CD4-positive, alpha-beta T cell treated with Interleukin-15 for 1 hour (primary cell): ENCODE measurements at places on chromosomes 2 and 18.

GRCh38 chr2:116585669-116586327 is 1228.7 kb upstream of the DDX18 start:
- DNase-seq: no peak

- no peak for DNase-seq
Observed at GRCh38 chr2:109174214-109174613, 45.2 kb downstream of the SH3RF3 start.

GRCh38 chr18:28075501-28075900 is 101.4 kb downstream of the CDH2 start:
- DNase-seq: no peak

DNA sequence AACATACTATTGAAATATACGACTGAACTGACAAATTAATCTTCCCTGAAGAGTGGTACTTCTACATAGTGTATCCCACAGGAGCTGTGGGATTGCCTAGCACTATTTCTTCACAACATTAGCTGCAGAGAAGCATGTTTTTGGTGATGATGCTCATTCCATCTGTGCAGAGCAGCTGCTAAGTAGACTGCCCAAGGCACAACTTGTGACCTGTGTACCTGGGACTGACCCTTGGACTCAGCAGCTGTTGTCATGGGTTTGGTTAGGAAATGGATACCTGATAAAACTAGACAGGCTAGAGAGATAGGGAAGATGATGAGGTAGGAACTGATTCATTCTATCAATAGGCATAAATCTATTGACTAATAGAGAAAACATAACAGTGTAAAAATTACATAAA is 1204.0 kb downstream of the DSC3 start:
- no peak for DNase-seq

GRCh38 chr2:106965611-106966010 is 79.6 kb upstream of the ST6GAL2 start:
- no peak for DNase-seq

GRCh38 chr2:207692206-207693065 is 19.0 kb upstream of the CCNYL1 start:
- DNase-seq: peak; percentile 51

GRCh38 chr2:135582383-135582782 is 51.1 kb downstream of the R3HDM1 start:
- no peak for DNase-seq

GRCh38 chr2:236968101-236968879 is 117.4 kb upstream of the COPS8 start:
- peak; percentile 77 for DNase-seq

DNA sequence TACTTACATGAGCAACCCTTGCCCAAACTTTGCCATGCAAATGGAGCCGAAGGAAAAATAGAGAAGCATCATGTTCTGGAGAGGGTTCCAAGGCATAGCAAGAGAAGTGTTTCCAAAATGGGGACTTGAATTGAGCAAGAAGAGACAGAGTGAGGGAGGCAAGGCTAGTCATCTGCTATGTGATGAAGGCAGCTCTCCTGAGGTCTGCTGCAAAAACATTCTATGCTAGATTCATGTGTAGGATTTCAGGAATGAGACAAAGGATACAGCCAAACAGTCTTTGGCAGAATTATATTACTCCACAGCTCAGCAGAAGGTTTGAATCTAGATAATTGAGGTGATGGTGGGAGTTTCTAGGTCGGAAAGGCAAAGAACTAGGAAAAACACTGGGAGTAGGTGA is 24.1 kb upstream of the MRPL19 start:
- no peak for DNase-seq

- DNase-seq: no peak
Observed at GRCh38 chr18:60549338-60549960, 176.9 kb upstream of the MC4R start.

- no peak for DNase-seq
Observed at GRCh38 chr2:130190237-130190636, 8.0 kb downstream of the TUBA3E start.

DNA sequence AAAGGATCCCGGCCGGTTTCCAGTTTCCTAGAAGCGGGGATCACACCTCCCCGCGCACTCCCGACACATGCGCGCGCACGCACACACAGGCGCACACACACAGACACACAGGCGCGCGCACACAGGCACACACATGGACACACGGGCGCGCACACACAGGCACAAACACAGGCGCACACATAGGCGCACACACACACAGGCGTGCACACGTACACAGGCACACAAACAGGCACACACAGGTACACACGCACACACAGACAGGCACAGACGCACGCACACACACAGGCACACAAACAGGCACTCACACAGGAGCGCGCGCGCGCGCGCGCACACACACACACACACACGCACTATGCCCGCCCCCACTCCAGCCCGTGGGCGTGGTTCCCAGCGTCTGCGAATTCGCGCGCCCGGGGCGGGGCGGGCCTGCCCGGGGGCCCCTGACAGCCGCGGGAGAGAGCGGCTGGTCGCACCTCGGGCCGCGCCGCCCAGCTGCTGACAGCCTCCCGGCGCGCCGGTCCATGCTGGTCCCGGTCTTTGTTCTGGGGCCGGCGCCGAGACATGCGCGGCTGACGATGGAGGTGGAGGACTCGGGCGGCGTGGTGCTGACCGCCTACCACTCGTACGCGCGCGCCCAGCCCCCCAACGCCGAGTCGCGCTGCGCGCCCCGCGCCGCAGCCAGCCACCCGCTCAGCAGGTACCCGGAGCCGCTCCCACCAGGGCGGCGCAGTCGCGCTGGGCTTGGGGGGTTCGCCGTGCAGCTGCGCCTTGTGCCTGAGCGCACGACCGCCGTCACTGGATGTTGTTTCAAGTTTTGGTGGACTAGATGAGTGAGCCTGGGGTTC is at the start of gene ARHGAP28:
ARHGAP28 (plus strand) TSS at position 470 of the 845 bp plus-strand sequence; CDS start at position 576, 106 bp downstream.
- DNase-seq: no peak

- DNase-seq: no peak
Observed at GRCh38 chr2:158725441-158725891, 69.7 kb upstream of the DAPL1 start.

GRCh38 chr18:48459465-48459864 is 50.3 kb upstream of the ZBTB7C start:
- DNase-seq: no peak

GRCh38 chr2:135245071-135245470 is 193.0 kb downstream of the RAB3GAP1 start:
- DNase-seq: no peak

DNA sequence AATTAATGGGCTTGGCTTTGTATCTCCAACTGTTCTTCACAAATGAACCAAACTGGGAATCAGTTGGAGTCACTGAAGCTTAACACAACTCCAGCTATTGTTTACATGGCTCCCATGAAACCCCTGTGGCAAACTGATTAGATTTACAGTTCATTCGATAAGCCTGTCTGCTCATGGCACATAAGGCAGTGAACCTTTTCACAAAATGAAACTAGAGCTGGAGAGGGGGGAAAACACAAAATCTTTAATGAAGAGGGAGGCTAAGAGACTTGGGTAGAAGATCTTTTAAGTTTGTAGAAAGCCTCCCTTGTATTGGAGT is 11.6 kb upstream of the ITGA6 start:
- no peak for DNase-seq

DNA sequence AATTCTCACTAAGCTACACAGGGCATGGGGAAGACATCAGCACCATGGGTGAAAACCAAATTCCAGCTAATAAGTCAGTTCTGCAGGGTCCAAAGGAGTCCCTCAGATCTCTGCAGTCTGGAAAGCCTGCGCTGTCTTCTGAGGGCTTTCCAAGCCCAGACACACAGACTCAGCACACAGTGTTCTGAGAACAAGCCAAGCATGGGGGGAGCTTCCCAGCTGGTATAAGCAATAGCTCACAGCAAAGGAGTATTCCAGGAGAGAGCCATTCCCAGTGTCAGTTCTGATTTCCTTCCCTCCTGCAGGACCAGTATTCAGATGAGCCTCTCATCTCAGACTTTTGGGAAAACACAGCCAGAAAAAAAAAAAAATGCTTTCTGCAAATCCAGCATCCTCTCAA is 370.8 kb downstream of the TNS1 start:
- no peak for DNase-seq

DNA sequence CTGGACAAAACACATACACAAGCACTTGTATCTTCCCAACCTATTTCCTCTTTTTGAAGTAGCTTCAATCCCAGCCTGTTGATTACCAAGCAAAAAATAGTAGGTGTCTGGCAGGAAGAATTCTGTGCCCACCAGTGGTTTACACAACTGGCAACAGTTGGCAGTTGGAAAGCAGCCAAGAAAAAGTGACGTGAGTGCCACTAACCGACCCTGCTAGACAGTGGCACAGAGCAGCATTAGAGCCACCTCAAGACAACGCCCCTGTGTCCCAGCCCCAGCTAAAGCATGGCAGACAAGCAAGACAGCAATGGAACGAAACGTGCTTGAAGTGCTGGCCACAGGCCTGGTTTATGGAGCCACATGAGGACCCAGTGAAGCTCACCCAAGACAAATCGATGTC is 379.6 kb downstream of the FBXO15 start:
- DNase-seq: no peak

DNA sequence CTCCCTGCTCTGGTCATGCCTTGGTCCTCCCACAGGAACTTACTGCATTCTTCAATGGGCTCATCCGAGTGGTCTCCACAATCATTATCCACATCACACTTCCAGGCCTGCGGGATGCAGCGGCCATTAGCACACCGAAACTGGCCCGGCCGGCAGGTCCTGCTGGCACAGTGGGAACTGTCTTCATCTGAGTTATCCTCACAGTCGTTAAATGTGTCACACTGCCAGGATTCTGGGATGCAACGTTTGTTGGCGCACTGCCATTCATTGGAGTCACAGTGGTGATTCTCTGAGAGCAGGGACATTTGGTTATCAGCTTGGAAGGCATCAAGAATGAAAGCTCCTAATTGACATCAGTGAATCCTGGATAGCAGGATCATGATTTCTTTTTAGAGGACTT is 104.5 kb downstream of the DHRS9 start:
- no peak for DNase-seq

GRCh38 chr2:21258082-21258481 is 134.3 kb downstream of the TDRD15 start:
- DNase-seq: no peak

DNA sequence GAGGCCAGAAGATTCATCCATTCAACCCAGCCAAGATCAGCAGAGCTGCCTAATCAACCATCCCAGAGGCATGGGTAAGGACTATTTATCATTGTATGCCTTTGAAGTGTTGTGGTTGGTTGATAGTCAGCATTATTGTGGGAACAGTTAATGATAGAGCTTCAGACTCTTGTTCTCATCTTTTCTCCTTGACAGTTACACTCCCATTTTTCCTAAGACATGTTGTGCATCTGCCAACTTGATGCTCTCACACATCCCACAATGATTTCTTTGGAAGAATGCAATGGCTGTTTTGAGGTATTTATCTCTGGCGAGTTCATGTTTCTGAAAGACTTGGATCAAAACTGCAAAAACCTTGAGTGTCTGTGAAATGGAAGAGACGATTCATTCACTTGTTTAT is 55.4 kb downstream of the FASTKD2 start:
- DNase-seq: no peak

- no peak for DNase-seq
Observed at GRCh38 chr2:64258566-64258965, 114.3 kb upstream of the PELI1 start.

GRCh38 chr2:184646177-184646576 is 47.8 kb downstream of the ZNF804A start:
- no peak for DNase-seq

- DNase-seq: no peak
Observed at GRCh38 chr2:205161156-205161839, 521.0 kb upstream of the NRP2 start.

DNA sequence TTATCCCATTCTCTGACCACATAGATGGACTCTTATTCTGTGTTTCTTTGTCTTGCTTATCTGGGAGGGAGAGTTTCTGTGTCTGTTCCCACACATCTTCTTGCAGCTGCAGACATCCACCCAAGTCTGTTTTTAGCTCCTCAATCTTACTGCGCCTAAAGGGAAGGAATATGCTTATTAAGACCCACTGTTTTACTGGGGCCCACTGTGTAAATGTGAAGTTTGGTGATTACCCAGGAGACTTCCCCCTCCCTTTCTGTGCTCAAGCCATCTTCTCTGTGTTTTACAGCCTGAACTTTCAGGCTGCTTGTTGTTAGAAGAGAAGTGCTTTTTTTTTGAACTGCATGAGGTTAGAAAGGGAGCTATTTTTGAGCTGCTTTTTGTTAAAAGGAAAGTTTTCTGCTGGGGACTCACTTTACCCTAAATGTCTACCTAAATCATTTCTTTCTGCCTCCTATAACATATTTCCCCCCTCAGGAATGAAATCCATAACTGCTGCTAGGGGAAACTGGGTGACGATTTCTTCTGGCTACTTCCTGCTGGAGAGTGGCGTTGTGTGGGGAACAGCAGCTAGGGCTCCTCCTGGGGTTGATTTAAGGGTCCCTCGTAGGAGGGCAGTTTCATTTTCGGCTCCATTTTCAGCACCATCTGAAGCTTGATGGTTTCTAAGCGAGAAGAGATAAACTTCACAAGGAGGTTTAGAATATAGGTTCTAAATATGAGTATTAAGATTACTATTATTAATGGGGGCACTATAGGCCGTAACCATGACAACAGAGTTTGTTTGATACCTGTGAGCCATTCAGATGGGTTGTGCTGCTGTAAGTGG is 39.5 kb upstream of the GMCL1 start:
- DNase-seq: no peak
